ENCODE measurements at places on chromosomes 11 and 22. TPM values are rescaled to one million over a fixed set of nuclear protein-coding genes. Genes with fewer than 3 reads are reported as not detected.

The POGLUT3 gene
- polyA plus RNA-seq: 5.7 TPM

The PANX2 gene
- 0.25 TPM for polyA plus RNA-seq

The NXPE2 gene
- not detected for polyA plus RNA-seq

The SLC7A4 gene
- polyA plus RNA-seq: 1.0 TPM

The NRXN2 gene
- polyA plus RNA-seq: 1.4 TPM

The OR51E2 gene
- polyA plus RNA-seq: not detected

The ESAM gene
- 13.9 TPM for polyA plus RNA-seq

The FIBIN gene
- 9.2 TPM for polyA plus RNA-seq

The SLN gene
- 5.3 TPM for polyA plus RNA-seq

The OR5P2 gene
- not detected for polyA plus RNA-seq

The CACNA1I gene
- polyA plus RNA-seq: 0.06 TPM

The SLC1A2 gene
- 1.3 TPM for polyA plus RNA-seq

The SLC29A2 gene
- 5.8 TPM for polyA plus RNA-seq

The PRODH gene
- polyA plus RNA-seq: 0.19 TPM

The LRRN4CL gene
- polyA plus RNA-seq: 4.6 TPM

The ALG8 gene
- 33.6 TPM for polyA plus RNA-seq

The TPH1 gene
- 3.1 TPM for polyA plus RNA-seq

The RIMBP3B gene
- polyA plus RNA-seq: not detected

The PARVA gene
- polyA plus RNA-seq: 26.3 TPM

The PHF5A gene
- 51.9 TPM for polyA plus RNA-seq

The PYGM gene
- 3.5 TPM for polyA plus RNA-seq

The ABCC8 gene
- 5.5 TPM for polyA plus RNA-seq

The WNT7B gene
- not detected for polyA plus RNA-seq

The P4HA3 gene
- polyA plus RNA-seq: not detected

The PIWIL4 gene
- polyA plus RNA-seq: 1.7 TPM

The OVCH2 gene
- not detected for polyA plus RNA-seq

The POU2AF2 gene
- polyA plus RNA-seq: 3.1 TPM

The OR10G4 gene
- polyA plus RNA-seq: not detected

The MIAT gene
- 0.38 TPM for polyA plus RNA-seq

The CLMP gene
- 16.2 TPM for polyA plus RNA-seq

The SMC1B gene
- not detected for polyA plus RNA-seq

The SMTNL1 gene
- not detected for polyA plus RNA-seq
